ENCODE measurements at places on chromosomes 3 and 15. TPM values are rescaled to one million over a fixed set of nuclear protein-coding genes. Genes with fewer than 3 reads are reported as not detected.
A peak's percentile ranks its signal among the peaks of the same experiment; 100 is the strongest.

Gene CELSR3
- 19.5 TPM for total RNA-seq

Gene SCN11A
- not detected for total RNA-seq

Gene GOLGA8J
- not detected for total RNA-seq

Gene SAMD7
- not detected for total RNA-seq

Gene CALML4
- 9.6 TPM for total RNA-seq

Gene KIF7
- total RNA-seq = 0.21 TPM

Gene TUBGCP5
- total RNA-seq = 25.3 TPM

Gene PDHB
- 48.9 TPM for total RNA-seq

Gene TNFAIP8L3
- total RNA-seq = not detected

Gene ROBO2
- not detected for total RNA-seq

DNA sequence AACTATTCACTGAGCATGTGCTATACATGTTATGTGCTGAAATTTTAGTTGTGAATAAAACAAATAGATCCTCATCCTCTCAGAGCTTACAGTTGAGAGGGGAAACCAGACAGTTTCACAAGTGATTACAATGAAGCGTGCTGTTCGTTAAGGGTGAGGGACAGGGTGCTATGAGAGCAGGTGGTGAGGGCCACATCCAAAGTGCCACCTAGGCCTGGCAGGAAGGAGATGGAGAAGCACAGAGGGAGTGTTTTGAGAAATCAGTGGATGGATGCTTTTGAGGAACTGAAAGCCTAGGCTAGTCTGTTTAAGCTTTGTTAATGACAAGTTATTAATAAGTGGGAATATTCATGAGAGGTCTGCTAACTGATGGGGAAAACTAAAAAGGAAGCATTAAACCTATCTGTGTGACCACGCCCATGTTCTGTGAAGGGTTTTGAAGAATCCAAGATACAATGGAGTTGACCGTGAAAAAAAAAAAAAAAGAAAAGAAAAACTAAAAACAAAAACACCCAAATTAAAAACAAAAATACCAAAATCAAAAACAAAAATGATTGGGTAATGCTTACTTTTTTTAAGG lies 7.3 kb downstream of the MCTP2 start:
- H3K4me1 ChIP-seq = peaks cover 70% of the 10 kb centered on the region
- H3K36me3 ChIP-seq = peaks cover 35% of the 10 kb centered on the region
- peak overlapping the region; percentile 58 for H3K27ac ChIP-seq
- no peak overlapping the region for H3K4me3 ChIP-seq
- H3K27me3 ChIP-seq = no peaks in the 10 kb centered on the region

DNA sequence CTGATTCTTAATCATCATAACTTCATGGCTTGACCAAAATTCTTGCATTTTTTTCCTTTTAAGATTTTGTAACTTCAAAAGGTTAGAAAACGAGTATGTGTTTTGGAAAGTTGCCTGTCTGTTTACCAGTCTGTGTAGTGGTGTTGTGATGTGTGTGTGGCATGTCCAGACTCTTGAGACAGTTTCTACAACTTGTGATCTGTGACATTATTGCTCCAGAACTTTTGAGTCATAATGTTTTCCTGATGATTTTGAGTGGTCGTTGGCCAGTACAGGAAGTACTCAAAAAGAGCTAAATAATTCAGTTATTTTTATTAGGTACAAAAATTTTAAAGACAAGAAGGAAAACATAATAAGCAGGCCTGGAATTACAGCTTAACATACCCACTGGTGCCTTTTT lies 229.0 kb upstream of the C2CD4B start:
- DNase-seq = no peak
- peaks cover 4% of the 10 kb centered on the region for H3K36me3 ChIP-seq
- peaks cover 23% of the 10 kb centered on the region for H3K4me1 ChIP-seq
- no peak overlapping the region for H3K27ac ChIP-seq

DNA sequence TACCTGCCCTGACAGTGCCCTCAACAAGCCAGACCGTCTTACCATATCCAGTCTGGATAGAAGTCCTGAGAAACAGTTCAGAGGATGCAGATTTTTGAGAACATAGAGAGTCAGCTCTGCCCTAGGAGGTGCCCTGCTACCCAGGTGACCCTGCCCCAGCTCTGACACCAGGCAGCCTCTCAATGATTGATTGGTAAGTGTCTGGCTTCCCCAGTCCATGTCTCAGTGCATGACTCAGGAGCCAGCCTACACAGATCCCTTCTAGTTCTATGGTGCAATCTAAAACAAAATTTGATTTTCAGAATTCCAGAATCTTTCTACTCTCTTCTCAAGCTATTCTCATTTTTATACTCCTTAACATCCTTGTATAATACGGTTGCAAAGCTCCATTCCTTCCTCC lies 292.1 kb downstream of the VPS13C start:
- H3K4me1 ChIP-seq = no peaks in the 10 kb centered on the region
- no peak overlapping the region for H3K27ac ChIP-seq
- no peaks in the 10 kb centered on the region for H3K36me3 ChIP-seq
- no peak for DNase-seq

DNA sequence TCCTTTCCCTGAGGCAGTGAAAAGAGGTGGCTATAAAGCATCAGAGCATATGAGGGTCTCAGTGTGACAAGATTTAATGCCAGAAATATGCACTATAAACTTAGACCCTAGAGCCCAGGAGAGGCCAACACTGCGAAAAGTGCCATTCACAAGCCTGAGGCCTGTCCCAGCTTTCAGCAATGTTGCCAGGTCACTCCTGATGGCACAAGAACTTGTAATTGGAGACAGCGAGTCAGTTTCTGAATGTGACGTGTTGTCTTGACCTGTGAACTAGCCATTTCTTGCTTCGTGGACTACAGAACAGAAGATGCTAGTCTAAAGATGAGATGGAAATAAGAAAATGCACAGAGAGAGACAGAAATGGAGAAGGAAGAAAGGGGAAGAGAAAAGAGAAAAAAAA lies 87.9 kb downstream of the WDR72 start:
- DNase-seq = no peak
- no peak overlapping the region for H3K27ac ChIP-seq
- H3K4me3 ChIP-seq = no peak overlapping the region

GRCh38 chr3:25007974-25008658 lies 419.9 kb upstream of the RARB start:
- H3K4me1 ChIP-seq = no peaks in the 10 kb centered on the region
- H3K27me3 ChIP-seq = no peaks in the 10 kb centered on the region
- H3K27ac ChIP-seq = no peak overlapping the region
- H3K36me3 ChIP-seq = no peaks in the 10 kb centered on the region
- no peak overlapping the region for H3K4me3 ChIP-seq

DNA sequence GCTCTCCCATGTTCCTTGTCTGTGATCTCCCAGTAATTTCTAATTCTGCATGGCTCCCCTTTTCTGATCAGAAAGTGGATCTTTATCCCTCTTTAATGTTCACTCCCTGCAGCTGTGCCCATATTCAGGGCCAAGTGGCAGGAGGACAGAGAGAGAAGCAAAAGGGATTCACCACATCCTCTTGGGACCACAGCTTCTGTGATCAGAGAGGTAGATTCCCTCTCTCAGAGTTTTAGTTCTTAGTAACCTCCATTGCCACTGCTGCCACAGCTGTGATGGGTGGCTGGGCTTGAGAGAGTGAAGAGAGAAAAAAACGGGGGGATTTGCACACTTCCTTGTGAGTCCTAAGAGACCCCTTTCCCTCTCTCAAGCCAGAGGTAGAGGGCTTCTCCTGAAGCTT lies 49.2 kb downstream of the GLCE start:
- H3K36me3 ChIP-seq = no peaks in the 10 kb centered on the region
- no peak overlapping the region for H3K27ac ChIP-seq
- H3K27me3 ChIP-seq = peaks cover 2% of the 10 kb centered on the region
- DNase-seq = no peak

DNA sequence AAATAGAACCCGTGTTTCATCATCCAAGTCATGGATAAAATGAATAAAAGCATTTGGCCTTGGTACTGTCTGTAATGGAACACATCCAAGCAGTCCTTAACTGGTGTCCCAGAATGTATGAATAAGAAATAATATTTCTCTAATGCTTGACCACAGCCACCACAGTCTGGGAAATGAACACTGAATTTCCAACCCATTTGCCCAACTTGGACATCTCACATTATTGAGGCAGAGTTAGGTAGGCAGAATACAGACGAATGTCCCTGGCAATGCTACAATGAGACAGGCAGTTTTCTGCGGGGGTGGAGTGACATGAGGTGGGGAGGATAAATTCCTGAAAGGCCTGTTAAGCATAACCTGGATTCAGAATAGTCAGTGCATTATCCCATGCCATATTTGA lies 245.7 kb downstream of the ZIC1 start:
- H3K4me3 ChIP-seq = no peak overlapping the region
- no peaks in the 10 kb centered on the region for H3K36me3 ChIP-seq
- DNase-seq = no peak

DNA sequence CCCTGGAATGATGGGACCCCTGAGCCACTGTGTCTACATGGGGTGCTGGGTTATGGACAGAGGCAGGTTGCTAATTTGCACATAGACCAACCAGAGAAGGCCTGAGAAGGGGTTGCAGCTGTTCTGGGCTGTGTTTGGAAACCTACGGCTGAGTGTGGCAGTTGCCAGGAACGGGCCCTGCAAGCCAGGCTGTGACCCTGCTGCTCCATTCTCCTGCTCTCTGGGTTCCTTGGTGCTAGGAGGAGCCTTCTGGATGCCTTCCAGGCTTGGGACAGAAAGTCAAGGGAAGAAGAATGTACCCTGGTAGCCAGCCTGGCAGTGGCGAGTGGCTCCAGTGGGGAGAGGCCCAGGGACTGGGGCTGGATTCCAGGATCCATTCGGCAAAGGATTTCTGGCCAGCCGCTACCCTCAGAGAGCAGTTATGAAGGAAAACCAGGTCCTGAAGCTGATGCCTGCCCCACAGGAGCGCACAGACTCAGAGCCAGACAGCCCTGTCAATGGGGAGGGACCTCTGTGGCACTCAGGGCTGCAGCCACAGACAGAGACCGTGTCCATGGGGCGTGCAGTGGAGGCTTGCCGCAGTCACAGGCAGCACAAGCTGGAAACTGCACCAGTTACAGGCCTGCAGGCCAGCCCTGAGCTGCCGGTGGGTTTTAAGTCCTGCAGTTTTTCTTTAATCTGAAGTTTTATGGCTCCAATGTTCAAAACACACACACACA lies 55.1 kb upstream of the ACAD9 start:
- H3K27ac ChIP-seq = no peak overlapping the region
- H3K36me3 ChIP-seq = peaks cover 6% of the 10 kb centered on the region
- no peak overlapping the region for H3K4me3 ChIP-seq
- no peak for DNase-seq

GRCh38 chr3:131470377-131470776 lies 32.4 kb downstream of the MRPL3 start:
- H3K4me3 ChIP-seq = no peak overlapping the region
- no peak for DNase-seq
- H3K36me3 ChIP-seq = peaks cover 48% of the 10 kb centered on the region
- H3K27me3 ChIP-seq = no peaks in the 10 kb centered on the region

- H3K27ac ChIP-seq = no peak overlapping the region
- peaks cover 27% of the 10 kb centered on the region for H3K36me3 ChIP-seq
- no peaks in the 10 kb centered on the region for H3K27me3 ChIP-seq
Measured at GRCh38 chr15:89199746-89200145, 21.6 kb downstream of the RLBP1 start.

- H3K27ac ChIP-seq = no peak overlapping the region
- peaks cover 8% of the 10 kb centered on the region for H3K36me3 ChIP-seq
- DNase-seq = no peak
- H3K27me3 ChIP-seq = no peaks in the 10 kb centered on the region
- H3K4me3 ChIP-seq = no peak overlapping the region
Measured at GRCh38 chr3:52367891-52368880, 52.1 kb downstream of the DNAH1 start.

GRCh38 chr15:61685971-61686370 lies 374.3 kb downstream of the VPS13C start:
- H3K27ac ChIP-seq = no peak overlapping the region
- no peaks in the 10 kb centered on the region for H3K36me3 ChIP-seq
- no peak overlapping the region for H3K4me3 ChIP-seq
- no peaks in the 10 kb centered on the region for H3K27me3 ChIP-seq

GRCh38 chr3:59821274-59821673 lies 771.4 kb upstream of the CFAP20DC start:
- no peak for DNase-seq
- H3K4me3 ChIP-seq = no peak overlapping the region
- H3K27ac ChIP-seq = no peak overlapping the region
- peaks cover 2% of the 10 kb centered on the region for H3K36me3 ChIP-seq
- no peaks in the 10 kb centered on the region for H3K4me1 ChIP-seq

GRCh38 chr15:87597346-87598052 lies 659.0 kb downstream of the NTRK3 start:
- H3K36me3 ChIP-seq = no peaks in the 10 kb centered on the region
- H3K4me1 ChIP-seq = peaks cover 35% of the 10 kb centered on the region
- peak; percentile 77 for DNase-seq

- no peak for DNase-seq
- no peak overlapping the region for H3K4me3 ChIP-seq
- no peaks in the 10 kb centered on the region for H3K4me1 ChIP-seq
- no peaks in the 10 kb centered on the region for H3K36me3 ChIP-seq
Measured at GRCh38 chr3:2910997-2911396, 199.2 kb downstream of the IL5RA start.

GRCh38 chr3:170107941-170108340 lies 70.1 kb downstream of the GPR160 start:
- DNase-seq = no peak
- no peak overlapping the region for H3K27ac ChIP-seq
- H3K36me3 ChIP-seq = peaks cover 39% of the 10 kb centered on the region
- H3K27me3 ChIP-seq = no peaks in the 10 kb centered on the region

DNA sequence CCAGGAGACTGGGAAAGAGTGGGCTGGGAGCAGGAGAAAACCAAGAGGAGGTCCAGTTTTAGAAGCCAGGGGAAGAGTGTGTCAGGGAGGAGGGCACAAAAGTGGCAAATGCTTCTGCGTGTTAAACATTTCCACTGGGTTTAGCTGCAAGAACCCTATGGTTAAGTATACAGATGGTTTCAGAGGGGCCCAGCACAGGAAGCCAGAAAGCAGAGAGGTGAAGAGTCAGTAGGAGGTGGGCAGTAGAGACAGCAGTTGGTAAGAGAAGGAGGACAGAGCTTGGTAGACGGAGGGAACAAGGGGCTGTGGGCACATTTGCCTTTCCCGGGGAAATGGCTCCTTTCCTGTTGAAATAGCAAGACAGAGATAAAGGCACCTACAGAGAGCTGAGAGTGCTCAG lies 133.8 kb downstream of the EPHB1 start:
- no peak overlapping the region for H3K27ac ChIP-seq
- H3K4me3 ChIP-seq = no peak overlapping the region
- H3K27me3 ChIP-seq = peaks cover 4% of the 10 kb centered on the region
- no peaks in the 10 kb centered on the region for H3K4me1 ChIP-seq

GRCh38 chr3:55801068-55801467 lies 314.0 kb upstream of the WNT5A start:
- DNase-seq = no peak
- no peaks in the 10 kb centered on the region for H3K4me1 ChIP-seq
- H3K4me3 ChIP-seq = no peak overlapping the region
- no peaks in the 10 kb centered on the region for H3K27me3 ChIP-seq
- H3K27ac ChIP-seq = no peak overlapping the region
- H3K36me3 ChIP-seq = no peaks in the 10 kb centered on the region

- H3K36me3 ChIP-seq = no peaks in the 10 kb centered on the region
- no peaks in the 10 kb centered on the region for H3K4me1 ChIP-seq
- H3K27me3 ChIP-seq = peaks cover 12% of the 10 kb centered on the region
- H3K4me3 ChIP-seq = no peak overlapping the region
Measured at GRCh38 chr3:152060701-152061100, 187.3 kb downstream of the SUCNR1 start.

- H3K4me1 ChIP-seq = no peaks in the 10 kb centered on the region
- no peaks in the 10 kb centered on the region for H3K36me3 ChIP-seq
- no peaks in the 10 kb centered on the region for H3K27me3 ChIP-seq
- no peak overlapping the region for H3K27ac ChIP-seq
Measured at GRCh38 chr15:65232520-65232919, 21.2 kb upstream of the CILP start.

GRCh38 chr3:185330644-185331043 lies 32.3 kb upstream of the MAP3K13 start:
- DNase-seq = no peak
- H3K4me1 ChIP-seq = peaks cover 15% of the 10 kb centered on the region
- no peaks in the 10 kb centered on the region for H3K36me3 ChIP-seq
- H3K4me3 ChIP-seq = no peak overlapping the region
- H3K27me3 ChIP-seq = peaks cover 5% of the 10 kb centered on the region
- H3K27ac ChIP-seq = no peak overlapping the region

Measured in activated CD8-positive, alpha-beta T cell treated with anti-CD3 and anti-CD28 coated beads, Interleukin-2, amount 10 ng/mL, durations not matched to agents 7 days and 5 days (primary cell).